ENCODE measurements at places on chromosomes 3 and 15.

- DNase-seq: no peak
Measured at GRCh38 chr3:32421991-32422859, 30.6 kb downstream of the CMTM7 start.

DNA sequence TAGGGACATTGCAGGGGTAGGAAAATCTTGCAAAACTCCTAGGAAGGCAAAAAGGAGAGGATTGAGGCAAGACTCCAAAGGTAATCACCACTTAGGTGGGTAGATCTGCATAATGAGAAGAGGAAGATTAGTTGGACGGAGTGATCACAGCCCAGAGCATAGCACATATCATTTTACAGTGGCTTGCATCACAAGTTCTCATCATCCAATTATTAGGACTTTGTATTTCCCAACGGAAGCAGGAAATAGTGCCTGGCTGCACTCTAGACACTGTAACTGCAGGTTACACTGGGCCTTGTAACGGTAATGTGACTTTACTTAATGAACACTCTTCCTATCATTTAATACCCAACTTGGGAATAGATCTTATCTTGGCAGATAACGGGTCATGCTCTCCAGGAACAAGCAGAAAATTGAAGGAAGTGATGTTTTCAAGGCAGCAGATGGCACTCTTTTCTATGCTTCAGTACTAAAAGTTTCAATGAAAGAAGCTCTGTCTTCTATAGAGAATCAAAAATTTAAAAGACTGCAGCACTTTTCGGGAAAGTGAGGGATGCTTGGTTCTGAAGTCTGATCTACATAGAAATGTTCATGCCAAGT, 101.9 kb upstream of the KCNMB2 start:
- DNase-seq: no peak

DNA sequence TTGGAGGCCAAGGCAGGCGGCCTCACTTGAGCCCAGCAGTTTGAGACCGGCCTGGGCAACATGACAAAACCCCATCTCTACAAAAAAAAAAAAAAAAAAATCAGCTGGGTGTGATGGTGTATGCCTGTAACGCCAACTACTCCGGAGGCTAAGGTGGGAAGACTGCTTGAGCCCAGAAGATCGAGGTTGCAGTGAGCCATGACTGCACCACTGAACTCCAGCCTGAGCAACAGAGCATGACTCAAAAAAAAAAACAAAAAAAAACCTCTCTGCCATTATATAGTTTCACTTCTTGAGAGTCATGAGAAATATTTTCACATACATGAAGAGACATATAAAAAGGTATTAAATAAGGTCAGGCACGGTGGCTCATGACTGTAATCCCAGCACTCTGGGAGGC, 45.9 kb upstream of the CP start:
- no peak for DNase-seq

GRCh38 chr3:105802118-105802706, 66.6 kb downstream of the CBLB start:
- no peak for DNase-seq

- DNase-seq: no peak
Measured at GRCh38 chr15:27529399-27529798, 558.4 kb downstream of the GABRG3 start.

DNA sequence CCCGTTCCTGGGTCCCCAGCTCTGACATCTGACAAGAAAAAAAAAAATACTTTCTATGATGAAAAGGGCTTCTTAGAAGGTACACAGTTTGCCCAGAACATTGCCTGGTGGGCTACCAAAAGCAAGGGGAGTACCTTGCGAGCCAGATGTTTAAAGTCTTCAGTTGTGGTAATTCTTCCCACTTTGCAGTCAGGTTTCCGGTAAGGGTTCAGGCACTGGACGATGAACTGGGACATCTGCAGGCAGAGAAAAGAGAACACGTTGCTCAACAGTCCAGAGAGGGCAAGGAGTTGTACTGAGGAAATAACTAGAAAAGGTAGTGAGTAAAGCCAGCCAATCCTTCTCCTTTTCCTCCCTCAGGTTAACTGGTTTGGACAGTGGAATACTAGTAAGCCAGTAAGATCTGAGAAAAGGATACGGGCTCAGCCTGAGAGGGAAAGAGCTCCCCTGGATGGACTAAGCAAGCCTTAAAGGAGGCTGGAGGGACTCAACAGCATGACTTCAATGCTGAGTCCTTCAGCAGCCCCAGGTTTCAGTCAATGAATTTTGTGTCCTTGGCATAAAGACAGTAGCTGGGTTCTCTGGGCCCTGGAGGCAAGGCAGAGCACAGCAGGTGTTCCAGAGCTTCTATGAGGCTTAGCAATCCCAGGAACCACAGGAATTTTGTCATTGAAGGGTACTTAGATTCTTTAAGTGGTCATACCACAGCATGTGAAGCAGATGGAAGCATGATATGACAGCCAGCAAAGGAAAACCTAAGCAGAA, 38.2 kb downstream of the NBEAL2 start:
- DNase-seq: no peak

- no peak for DNase-seq
Measured at GRCh38 chr15:101013201-101013550, 94.0 kb downstream of the LRRK1 start.

DNA sequence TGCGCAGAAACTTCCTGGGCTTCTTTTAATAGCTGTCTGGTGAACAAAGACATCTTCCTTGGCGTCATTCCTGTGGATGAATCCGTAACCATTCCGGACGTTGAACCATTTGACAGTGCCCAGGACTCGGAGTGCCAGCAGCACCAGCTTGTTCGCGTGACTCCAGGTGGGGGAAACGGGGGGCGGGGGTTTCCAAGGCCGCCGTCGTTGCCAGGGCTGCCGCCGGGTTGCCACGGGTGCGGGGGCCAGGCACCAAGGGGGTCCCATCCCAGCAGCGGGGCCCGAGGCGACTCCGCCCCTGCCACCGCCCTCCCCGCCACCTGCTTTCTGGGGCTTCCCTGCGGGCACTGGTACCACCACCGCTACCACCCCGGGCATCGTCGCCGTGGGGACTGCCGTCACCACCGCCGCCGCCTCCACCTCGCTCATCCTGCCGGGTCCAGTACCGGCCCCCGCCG, 22.8 kb downstream of the RGMA start:
- DNase-seq: no peak

GRCh38 chr3:194976874-194977273, 291.2 kb downstream of the FAM43A start:
- DNase-seq: no peak

DNA sequence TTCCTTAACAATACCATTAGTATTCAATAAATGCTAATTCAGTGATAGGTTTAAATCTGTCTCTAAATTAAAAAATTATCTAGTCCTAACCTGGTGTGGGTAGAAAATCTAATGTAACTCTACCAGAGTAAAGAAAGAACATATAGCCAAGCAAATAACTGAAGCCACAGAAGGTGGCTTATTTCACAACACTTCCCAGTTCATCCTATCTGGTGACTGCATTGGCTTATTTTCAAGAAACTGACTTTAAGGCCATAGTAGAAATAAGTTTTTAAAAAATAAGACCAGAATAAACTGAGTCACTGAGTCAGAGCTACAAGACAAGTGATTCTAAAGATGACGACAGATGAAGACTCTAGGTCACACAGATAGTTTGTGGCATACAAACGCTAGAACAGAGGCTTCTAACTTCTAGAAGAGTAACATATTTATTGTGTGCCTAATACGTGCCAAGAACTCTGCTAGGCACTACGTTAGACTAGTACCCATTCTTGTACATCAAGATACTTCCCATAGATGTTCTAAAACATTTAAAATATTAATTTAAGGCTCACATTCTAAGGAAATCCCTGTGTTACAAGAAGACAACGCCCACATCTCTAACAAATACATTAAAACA, 25.9 kb downstream of the TMCC1 start:
- DNase-seq: no peak

- DNase-seq: no peak
Measured at GRCh38 chr3:87855211-87855610, 203.6 kb downstream of the CGGBP1 start.

DNA sequence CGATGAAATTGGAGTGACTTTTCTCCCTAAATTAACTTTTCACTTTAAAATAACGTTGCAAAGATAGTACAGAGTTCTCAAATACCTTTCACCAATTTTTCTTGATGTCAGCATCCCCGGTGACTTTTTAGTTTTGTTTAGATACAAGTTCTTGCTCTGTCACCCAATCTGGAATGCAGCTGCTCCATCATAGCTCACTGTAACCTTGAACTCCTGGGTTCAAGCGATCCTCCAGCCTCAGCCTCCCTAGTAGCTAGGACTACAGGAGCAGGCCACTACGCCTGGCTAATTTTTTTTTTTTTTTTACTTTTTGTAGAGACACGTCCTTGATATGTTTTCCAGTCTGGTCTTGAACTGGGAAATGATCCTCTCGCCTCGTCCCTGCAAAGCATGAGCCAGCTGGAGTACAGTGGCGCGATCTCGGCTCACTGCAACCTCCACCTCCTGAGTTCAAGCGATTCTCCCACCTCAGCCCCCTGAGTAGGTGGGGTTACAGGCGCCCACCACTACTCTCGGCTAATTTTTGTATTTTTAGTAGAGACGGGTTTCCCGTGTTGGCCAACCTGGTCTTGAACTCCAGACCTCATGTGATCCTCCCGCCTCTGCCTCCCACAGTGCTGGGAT, 747 bp downstream of the NSUN3 start:
- DNase-seq: no peak

DNA sequence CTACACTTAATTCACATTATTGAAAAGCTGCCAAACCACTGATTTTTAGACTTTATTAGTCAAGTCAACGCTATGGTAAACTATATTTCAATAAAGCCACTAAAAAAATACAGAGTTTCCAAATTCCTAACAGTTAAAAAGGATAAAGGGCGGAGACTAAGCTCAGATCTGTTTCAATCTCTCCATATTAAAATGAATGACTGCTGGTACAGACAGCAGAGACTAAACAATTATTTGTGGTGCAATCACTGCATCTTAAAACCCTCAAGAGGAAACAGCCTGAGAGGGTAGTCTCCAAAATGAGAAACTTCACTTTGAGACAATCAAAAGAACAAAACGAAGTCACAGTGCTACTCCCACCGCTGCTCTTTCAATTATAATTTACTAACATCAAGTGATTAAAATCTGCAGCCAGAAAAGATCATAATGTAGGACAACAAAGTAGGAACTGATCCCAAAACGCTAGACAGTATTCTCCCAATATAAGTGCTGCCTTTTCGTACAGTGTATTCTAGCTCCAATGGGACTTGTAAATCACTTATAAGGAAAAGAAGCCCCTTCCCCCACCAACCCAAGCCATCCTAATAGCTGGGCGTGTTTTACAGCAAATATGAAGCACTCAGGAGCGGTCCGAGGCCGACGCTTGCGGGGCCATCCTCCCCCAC, 1.2 kb downstream of the UBP1 start:
- DNase-seq: no peak

GRCh38 chr3:69107841-69108240, 14.6 kb downstream of the LMOD3 start:
- no peak for DNase-seq

DNA sequence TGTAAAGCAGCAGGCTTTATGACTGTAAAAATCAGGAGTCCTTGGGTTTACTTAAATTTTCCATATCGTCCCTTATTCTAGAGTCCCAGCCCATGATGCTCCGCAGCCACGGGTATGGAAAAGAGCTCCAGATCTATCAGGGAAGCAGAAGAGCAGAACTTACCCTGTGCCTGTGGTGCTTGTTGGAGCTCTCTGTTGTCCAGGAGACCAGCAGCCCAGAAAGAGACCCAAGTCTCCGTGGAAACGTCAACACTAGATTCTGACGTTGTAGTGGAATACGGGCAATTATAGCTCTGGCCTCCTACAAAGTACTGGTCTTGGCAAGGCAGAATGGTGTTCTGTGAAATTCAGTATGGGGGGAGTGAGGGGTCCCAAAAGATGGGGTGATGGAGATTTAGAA, 2.0 kb downstream of the GMNC start:
- no peak for DNase-seq

GRCh38 chr3:183369117-183369516, 59.3 kb downstream of the MCF2L2 start:
- no peak for DNase-seq

DNA sequence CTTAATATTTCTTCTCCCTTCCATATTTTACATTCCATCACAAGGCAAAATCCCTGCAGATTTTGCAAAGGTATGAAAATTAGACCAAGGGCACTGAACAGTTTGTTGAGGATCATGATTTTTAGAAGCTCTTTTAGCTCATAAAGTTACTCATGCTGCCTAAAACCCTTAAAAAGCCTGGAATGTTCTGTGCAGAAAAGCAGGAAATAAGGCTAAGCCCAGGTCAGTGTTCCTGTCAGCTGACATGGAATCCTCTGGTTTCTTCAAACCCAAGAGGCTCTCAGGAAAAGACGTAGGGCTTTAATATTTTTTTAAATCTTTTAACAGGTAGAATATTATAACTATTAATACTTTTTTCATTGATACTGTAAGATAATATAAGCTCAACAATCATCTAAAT, 8.2 kb downstream of the CBLB start:
- no peak for DNase-seq

- no peak for DNase-seq
Measured at GRCh38 chr15:48992096-48992495, 28.4 kb upstream of the SHC4 start.

DNA sequence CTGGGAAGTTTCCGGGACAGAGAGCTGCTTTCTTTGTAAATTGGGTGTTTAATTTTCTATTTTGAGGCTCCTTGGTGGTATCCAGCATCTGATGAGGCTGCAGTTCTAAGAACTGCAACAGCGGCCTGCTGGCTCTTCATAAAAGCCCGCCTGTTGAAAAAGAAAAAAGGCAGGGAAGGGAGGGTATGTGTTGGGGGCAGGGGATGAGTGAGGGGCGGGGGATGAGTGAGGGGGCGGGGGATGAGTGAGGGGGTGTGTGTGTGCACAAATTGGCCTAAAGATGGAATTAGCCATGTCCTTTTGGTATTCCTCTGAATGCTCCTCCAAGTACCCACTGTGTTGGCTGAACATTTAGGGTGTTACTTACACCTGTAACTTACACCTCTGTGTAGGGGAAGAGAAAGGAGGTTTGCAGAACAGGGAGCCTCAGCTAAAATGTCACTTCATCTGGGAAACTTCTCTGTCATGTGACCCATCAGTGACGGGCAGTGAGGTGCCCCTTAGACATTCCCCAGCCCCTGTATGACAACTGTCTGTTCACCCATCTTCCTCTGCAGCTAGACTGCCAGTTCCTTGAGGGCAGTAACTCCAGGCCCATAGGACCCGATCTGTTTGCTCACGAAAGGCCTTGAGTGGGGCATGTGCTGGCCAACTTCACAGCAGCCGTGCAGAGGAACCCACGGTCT, 57.6 kb downstream of the LRIG1 start:
- no peak for DNase-seq

GRCh38 chr15:69013726-69014406, 629 bp upstream of the NOX5 start:
- no peak for DNase-seq

GRCh38 chr3:159263750-159264553, 462.1 kb downstream of the MFSD1 start:
- no peak for DNase-seq

- DNase-seq: no peak
Measured at GRCh38 chr15:71874245-71874644, 63.9 kb downstream of the NR2E3 start.

GRCh38 chr15:67190326-67190725, 64.1 kb downstream of the AAGAB start:
- DNase-seq: no peak

DNA sequence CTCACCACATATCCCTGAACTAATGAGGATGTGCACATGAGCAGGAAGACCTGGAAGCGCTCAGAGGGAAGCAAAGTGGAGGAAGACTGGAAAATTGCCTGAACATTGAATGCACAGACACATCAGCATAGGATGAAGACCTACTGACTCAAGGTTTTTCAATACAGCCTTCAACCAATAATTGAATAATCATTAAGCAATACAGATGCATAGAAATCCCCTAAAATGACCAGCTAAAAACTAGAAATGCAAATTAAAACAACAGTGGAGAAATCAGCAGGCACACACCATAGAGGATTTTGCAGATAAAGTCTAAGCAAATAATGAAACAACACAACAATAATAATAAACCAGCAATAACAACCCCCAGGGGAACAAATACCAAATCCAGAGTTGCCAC, 80.4 kb downstream of the CEP152 start:
- DNase-seq: no peak
